ENCODE measurements at places on chromosomes 6 and 20.
A peak's percentile ranks its signal among the peaks of the same experiment; 100 is the strongest.

DNA sequence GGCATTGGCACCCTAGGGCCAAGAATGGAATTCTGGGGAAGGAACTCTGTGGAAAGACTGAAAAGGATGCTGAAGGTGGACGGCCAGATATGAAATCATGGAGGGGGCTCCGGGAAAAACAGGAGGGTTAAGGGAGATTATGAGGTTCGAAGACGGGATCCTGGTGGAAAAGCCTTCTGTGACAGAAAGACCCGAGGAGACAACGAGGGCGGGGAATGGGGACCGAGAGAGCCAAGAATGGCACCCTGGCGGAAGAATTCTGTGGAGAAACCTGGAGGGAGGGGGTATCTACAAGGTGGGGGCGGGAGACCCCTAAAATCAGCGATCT lies 426 bp downstream of the TRMT6 start:
- no peak for DNase-seq

DNA sequence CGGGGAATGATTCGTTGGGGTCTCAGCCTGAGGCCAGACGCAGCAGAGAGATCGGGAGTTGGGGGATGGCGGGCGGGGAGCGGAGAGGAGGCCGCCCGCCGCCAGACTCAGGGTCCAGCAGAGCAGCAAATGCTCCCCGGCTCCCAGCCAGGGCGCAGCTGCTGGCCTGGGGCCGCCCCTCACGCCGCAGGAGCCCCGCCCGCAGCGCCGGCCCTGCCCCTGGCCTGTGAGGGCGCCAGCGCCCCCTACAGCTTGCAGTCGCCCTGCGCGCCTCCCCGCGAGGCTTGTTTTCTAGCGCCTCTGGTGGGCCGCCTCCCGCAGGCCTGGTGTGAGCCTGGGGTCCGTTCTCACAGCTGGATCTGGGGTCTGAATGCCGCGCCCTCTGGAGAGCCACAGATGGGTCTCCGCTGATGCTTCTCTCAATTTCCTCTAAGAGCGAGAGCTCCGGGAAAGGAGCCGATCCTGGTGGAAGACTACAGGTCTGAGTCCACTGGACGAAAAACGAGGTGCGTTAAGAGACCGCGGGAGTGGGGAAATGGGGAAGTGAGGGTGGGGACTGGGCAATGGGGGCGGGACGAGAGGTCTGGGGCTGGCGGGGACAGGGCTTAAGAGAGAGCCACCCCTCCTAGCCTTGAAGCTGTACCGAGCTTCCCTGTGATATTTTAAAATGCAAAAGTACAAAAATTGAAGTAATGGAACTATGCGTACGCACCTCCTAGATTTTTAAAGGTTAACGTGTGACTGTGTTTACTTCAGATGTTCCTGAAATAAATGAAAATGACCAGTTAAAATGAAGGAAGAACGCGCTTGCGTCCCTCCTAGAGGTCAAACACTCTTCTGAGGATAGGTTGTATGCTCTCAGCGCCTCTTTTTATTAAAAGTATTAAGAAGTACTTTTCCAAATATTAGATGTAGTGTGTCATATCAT lies 30.1 kb downstream of the TRIM38 start:
- peak; percentile 99 for DNase-seq

- DNase-seq = no peak
These were observed 26.5 kb downstream of the VNN1 start for GRCh38 chr6:132687306-132687705.

DNA sequence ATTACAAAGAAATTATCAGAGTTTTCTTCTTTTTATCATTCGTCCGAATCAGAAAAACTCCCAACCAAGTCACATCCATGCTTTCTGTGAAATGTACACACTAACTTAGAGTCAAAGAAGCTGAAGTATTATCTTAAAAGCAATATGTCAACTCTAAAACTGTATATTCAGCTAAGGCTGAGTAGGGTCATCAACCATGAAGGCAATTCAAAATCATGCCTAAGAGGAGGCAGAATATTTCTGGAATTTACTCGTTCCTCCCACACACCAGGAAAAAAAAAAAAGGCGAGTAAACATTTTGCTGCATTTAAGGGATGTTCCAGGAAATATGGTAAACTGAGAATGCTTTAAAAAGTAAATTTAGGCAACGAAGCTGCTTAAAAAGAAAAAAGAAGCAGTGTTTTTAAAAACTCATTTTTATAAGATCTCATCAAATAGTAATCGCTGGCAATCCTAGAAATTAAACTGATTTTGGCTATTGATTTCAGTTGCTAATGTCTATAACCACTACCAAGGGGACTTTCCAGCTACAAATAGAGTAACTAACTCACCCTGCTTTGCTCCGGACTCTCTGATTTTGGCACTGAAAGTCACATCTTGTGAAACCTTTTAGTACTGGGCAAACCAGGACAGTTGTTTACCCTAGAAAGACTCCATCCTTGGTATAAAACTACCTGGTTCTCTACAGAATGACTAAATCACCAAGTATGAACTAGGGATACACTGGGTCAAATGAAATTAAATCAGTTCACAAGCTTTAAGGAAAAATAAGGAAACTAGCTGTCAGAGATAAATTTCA lies 82.8 kb downstream of the MBOAT1 start:
- no peak for DNase-seq

DNA sequence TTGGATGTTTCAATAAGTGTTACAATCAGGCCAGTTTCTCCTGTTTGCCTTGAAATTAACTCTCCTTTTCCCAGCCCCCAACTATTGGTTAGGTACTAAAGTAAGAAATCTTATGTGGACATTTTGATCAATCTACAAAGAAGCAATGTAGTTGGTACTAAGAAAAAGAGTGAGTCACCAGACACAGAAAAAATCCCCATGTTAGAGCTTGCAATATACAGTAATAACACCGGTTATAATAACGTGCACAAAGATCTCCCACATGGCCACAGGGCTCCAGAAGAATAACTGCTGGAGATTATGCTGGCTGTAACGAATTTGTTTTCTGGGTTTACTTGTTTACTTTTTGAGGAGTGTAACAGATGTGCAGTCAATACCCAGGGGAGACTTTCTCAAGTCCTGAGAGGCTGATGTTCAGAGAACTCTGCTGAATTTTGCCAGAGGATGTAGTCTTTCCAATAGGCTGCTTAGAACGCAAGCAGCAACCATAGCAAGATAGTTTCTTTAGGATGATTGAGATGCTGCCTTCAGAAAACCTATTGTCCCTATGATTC lies 166.2 kb upstream of the SPACA1 start:
- DNase-seq = no peak

GRCh38 chr6:105515054-105515453 lies 112.2 kb upstream of the PREP start:
- no peak for DNase-seq

DNA sequence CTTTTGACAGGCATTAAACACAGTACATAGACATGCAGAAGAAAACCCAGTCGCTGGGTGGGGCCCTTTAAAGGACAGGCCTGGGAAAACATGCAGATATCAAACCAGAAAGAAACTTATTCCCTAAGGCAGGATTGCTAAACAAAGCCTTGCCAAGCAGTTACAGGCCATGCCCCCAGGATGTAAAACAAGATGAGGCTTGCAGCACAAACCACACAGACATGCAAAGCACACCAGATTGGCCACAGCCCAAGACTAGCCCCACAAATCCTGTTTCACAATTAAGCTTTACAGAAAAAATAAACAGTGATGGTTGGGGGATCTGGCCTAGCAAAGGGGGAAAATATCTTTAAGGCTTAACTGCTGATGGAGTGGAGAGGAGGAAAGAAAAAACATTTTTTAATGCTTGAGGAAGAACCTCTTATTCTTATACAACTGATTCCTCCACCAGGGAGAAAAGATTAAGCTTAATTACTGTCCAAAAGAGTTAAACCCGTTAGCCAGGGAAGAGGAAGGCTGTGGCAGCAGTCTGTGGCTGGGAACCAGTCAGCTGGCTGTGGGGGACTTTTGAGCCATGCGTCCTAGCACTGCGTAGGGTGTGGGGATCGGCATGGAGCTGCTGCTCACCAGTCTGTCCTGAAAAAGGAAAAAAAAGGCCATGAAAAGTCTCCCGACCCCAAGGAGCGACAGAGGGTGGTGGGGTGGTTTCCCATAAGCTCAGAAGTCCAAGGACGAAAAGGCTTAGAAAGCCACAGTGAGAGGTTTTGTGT lies 28.4 kb downstream of the COL19A1 start:
- DNase-seq = no peak

DNA sequence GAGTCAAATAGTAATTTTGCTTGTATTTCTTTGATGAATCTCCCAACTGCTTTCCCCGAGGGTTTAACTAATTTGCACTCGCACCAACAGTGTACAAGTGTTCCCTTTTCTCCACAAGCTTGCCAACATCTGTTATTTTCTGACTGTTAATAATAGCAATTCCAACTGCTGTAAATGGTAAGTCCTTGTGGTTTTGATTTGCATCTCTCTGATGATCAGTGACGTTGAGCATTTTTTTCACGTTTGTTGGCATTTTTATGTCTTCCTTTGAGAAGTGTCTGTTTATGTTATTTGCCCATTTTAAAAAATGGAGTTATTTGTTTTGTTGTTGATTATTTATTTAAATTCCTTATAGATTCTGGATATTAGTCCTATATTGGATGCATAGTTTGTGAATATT lies 399.8 kb upstream of the MAN1A1 start:
- no peak for DNase-seq

All from activated CD4-positive, alpha-beta T cell treated with anti-CD3 and anti-CD28 coated beads, Interleukin-2, amount 10 ng/mL, durations not matched to agents 24 days and 14 days (primary cell).